SK-N-DZ (cell line): ENCODE measurements at places on chromosomes 6 and 20.

- DNase-seq, result no peak
These were observed 34.7 kb downstream of the TFEB start for GRCh38 chr6:41700463-41701347.

DNA sequence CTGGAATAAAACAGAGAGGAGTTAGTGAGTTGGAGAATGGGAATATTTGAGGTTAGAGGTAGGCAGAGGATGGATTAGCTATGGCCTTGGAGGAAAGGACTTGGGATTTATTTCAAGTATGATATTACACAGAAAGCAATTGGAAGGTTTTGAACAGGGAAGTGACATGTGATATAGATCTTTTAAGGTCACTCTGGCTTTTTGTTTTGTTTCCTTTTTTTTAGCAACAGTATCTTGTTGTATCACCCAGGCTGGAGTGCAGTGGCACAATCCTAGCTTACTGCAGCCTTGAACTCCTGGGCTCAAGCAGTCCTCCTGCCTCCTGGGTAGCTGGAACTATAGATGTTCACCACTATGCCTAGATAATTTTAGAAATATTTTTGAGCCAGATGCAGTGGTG lies 190.3 kb downstream of the UTRN start:
- DNase-seq, result no peak

DNA sequence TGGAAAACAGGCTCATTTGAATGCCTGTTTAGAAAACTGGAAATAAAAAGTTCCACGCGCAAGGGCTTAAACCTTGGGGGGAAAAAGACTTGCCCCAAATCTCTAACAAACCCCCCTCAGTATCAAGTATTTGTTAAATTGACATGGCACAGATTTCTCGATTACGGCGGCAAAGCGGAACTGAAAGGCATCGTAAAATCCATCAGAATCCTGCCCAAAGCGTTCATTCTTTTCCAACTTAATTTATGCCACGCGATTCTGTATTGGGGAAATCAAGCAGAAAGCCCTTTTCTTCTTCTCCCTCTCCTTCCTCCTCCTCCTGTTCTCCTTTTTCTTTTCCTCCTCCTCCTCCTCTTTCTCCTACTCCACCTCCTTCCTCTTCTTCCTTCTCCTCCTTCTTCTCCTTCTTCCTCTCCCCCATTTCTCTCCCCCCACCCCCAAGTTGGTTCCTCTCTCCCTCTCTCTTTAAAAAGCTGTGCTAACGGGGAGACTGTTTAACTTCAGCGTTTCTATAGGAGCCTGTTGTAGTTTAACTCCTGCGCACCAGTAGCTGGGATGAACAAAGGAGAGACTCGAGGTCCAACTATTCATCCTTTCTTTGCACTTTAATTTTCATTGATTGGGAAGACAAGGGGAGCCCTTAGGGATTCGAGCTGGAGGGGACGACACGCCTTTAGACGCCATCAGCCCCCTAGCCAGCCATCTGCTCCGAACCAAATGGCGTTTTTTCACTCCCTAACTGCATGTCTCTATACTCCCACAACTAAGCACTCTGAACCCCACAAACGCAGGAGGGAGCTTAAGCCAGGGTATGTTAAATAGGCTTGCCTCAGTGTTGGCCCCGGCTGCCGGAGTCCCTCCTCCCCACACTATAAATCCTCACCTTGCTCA lies 2.7 kb upstream of the DLL1 start:
- no peak for DNase-seq

DNA sequence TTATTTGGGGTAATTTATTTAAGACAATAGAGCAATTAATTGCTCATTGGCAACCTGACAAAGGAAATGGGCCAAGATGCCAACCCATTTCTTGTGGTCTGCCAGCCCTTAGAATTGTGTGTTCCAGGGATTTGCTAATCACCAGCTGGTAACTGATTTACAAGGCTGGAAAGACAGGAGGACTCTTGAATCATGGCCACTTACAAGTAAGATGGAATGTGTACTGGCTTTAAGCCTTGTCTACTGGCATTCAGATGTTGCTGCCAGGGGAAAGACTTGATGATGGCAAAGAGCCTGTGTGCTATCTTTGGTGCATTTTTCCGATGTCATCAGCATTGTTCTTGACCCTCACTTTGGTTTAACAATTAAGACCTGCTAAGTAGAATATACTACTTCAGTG lies 91.0 kb downstream of the BCKDHB start:
- DNase-seq, result no peak

GRCh38 chr20:18404172-18404571 lies 62.7 kb downstream of the DZANK1 start:
- DNase-seq, result no peak
